Foreskin melanocyte (primary cell): ENCODE measurements at places on chromosomes 5 and 9.

- no peak for DNase-seq
These were observed 14.9 kb downstream of the CDHR2 start for GRCh38 chr5:176564002-176564401.

- no peak for DNase-seq
These were observed 82.3 kb downstream of the ROR2 start for GRCh38 chr9:91867740-91868139.

- peak; percentile 49 for DNase-seq
These were observed 31.7 kb downstream of the MAPKAP1 start for GRCh38 chr9:125674981-125675973.

GRCh38 chr5:98339141-98339848 is 434.2 kb upstream of the RGMB start:
- no peak for DNase-seq

GRCh38 chr9:34863426-34863825 is 94.7 kb upstream of the PHF24 start:
- no peak for DNase-seq

- no peak for DNase-seq
These were observed 617 bp downstream of the PPP6C start for GRCh38 chr9:125189011-125189360.

DNA sequence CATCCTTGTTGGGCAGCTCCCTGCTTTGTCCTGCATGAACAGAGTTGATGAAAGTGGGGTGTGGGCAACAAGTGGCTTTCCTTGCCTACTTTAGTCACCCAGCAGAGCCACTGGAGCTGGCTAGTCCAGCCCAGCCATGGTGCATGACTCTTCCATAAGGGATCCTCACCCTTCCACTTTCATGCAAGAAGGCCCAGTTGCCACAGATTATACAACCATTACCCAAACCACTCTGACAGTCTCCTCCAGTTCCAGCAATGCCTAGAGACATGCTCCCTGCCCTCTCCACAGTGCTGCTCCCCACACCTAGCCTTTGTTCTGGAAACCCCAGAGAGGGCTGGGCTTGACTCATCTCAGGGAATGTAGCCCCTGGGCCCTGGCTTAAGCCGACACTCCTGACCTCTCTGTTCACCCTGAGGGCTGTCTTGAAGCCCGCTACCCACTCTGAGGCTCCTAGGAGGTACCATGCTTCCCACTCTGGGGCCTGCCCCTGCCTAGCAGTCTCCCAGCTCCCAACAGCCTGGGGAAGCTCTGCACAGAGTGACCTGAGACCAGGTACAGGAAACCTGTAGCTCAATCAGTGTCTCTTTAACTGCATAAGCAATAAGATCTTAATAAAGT is 3.9 kb downstream of the SLC35A4 start:
- DNase-seq: no peak
